Astrocyte of the cerebellum (primary cell): ENCODE measurements at places on chromosomes 2 and 18.

DNA sequence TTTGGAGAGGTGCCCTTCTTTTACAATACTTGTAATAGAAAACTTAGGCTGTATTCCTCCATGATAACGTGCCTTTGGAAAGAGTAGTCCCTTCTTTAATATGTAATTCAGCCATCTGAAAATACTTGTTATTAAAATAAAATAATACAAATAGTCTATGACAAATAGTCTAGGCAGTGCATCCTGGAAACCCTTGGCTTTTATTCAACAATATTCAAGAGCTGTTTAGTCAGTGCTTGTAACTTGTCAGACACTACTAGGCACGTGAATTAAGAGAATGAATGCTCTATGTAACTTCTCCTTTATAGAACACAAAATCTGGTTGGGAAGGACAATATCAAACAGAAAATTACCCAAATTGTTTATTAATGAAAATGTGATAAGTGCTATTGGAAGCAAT, 388.2 kb downstream of the MTX2 start:
- DNase-seq = no peak

DNA sequence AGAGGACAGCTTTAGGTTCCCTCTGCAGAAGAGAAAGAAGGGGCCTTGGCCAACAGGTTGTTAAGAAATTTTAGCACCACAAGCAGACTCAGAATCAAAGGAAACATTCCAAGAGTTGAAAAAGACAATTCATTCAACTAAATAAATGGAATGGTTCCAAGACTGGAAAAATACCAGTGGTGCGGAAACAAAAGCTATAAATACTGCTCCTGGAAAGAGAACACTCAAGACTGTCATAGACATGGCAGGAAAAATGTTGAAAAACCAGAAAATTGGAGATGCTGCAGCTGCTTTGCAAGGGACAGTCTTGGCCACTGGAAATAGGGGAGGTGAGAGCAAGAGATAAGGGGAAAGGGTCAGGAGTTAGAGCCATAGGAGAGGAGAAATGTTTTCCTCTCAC, 312.7 kb upstream of the CYRIA start:
- peak; percentile 87 for DNase-seq

GRCh38 chr2:36473230-36473629, 117.7 kb downstream of the CRIM1 start:
- no peak for DNase-seq

GRCh38 chr2:102099536-102100298, 42.8 kb upstream of the IL1R1 start:
- no peak for DNase-seq

DNA sequence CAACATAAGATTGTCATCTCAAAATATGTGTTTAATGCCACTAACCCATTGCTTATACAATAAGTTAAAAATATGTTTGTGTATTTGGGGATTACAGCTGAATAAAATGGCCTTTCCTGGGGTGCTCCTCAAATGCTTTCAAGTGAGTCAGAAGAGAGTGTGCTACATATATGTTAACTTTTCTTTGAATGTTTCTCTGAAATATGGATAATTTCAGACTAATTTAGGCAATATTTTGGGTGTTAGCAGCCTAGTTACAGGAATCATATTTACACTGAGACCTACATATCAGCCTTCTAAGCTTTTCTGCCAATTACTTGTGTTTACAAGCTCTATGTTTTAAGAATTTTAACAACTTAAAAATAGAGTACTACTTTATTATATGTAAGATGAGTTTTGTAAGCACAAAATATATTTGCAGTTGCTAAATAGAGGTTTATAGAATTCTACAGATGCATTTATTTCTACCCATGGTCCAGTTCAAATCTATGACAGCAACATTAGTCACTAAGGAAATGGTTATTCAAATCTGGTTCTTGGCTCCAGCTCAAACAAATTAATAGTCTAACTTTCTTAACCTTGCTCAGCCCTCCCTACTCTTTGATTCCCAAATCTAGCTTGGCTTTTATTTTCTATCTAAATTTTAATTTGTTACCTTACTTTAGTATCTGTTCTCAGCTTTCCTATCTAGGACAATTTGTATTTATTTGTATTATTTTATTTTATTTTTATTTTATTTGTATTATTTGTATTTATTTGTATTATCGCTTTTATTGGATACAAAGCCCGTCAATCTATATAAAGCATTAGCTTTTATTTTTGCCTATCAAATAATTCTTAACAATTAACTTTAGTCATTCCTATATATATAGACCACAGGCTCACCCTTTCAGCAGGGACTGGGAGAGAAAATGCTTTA, 48.9 kb downstream of the FSIP2 start:
- peak; percentile 33 for DNase-seq

DNA sequence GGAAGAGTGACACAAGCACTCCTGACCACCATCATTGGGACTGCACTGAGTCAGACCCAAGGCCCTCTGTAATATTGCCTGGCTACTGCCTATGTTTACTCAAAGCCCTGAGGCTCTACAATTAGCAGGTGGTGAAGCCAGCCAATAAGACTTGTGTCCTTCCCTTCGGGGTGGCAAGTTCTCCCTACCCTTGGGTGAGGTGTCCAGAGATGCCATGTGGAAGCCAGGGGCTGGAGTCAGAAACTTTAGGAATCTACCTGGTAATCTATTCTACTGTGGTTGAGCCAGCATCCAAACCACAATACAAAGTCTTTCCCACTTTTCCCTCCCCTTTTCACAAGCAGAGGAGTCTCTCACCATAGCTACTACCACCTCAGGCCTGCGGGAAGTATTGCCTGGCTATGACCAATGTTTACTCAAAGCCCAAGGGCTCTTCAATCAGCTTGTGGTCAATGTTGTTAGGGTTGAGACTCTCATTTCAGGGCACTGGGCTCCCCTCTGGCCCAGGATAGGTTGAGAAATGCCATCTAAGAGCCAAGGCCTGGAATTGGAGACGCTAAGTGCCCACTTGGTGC, 17.6 kb downstream of the DHRS9 start:
- no peak for DNase-seq

DNA sequence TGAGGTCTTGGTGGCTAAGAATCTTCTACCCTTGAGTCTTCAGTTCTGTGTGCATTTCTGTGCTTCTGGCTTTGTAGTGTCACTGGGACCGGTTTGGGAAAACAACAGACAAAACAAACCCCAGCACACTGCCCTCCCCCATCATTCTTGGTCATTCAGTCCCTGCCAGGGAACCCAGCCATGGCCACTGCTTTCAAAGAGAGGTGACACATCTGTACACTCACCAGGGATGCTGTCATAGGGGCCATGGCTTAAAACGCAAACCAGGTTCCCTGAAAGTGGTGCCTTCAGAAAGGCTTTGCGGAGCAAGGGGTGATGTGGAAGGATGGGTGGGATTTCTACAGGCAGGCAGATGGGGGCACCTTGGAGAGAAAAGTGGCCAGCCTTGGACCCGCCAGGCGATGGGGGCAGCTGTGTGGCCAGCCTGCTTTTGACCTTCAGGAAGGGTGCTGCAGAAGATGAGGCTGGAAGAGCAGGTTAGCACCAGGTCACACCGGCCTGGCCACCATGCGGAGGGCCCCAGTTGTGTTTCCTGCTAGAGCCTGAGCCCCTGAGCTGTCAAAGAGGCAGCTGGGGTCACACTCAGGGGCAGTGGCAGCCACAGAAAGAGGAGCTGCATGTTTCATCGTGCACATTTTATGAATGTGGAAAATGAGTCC, 101.3 kb downstream of the INHBB start:
- no peak for DNase-seq

DNA sequence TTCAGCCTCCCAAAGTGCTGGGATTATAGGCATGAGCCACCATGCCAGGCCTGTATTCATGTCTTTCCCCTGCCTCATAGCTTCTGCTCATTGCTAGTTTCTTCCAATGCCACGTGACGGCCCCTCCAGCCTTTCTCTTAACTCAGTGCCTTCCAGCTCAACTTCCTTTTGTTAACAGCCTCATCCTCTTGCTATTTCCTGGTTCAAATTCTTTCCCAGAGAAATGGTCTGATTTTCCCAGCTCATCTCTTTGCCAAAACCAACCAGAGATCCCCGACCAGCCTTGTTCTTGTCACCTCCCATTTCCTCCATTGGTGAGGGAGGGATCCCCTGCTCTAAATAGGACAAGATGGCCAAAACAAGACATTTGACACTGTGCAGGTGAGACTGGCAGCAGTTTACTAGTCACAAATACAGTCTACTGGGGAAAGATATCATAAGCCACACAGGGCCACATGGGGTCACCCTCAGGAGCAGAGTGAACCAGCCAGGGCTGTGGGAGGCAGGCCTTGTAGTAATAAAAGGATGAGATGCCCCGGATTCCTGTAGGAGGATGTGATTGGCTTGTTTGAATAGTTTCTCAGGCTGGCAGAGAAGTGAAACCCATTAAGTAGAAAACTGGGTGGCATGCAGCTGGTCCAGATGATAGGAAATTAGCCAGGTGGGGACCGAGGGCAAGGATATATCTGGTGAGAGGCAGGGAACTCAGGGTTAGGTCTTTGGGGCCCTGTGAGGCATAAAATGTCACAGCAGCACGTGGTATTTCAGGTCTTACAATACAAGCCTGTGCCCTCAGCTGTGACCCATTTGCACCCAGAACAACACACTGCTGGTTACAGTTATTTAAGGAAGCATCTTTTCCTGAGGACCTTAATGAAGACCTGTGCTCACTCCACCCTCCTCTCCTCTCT, 6.4 kb downstream of the CD207 start:
- no peak for DNase-seq

- no peak for DNase-seq
Measured at GRCh38 chr2:101556033-101556459, 81.1 kb upstream of the RFX8 start.

DNA sequence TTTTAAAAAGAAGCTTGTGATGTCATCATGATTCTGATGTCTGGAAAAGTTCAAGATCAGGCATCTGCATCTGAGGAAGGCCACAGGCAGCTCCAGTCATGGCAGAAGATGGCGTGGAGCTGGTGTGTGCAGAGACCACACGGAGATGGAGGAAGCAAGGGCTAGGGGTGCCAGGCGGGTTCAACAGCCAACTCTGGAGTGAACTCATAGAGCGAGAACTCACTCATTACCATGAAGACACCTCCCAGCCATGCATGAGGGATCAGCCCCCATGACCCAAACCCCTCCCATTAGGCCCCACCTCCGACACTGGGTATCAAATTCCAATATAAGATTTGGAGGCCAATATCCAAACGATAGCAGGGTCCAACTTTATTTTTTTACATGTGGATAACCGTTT, 61.6 kb downstream of the KCNG2 start:
- DNase-seq = no peak

DNA sequence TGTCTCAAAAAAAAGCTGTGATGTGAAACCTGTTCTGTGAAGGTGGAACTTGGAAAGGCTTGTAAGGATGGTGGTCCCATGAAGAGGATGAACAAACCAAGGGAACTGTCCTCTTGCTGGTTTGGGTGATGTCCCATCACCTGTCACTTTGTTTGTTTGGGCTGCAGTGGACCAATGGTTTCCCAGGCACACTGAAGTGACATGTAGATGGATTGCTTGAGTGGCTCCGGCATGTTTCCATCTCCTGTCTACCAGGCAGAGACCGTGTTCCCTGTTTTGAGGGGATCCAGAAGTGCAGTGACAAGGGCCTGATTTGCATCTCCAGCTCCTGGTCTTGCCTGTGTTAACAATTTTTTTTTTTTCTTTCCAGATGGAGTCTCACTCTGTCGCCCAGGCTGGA, 8.9 kb downstream of the NEDD4L start:
- no peak for DNase-seq

- no peak for DNase-seq
Measured at GRCh38 chr2:25692737-25693445, 19.5 kb upstream of the DTNB start.

GRCh38 chr2:160334028-160334741, 134.1 kb upstream of the ITGB6 start:
- DNase-seq = no peak

DNA sequence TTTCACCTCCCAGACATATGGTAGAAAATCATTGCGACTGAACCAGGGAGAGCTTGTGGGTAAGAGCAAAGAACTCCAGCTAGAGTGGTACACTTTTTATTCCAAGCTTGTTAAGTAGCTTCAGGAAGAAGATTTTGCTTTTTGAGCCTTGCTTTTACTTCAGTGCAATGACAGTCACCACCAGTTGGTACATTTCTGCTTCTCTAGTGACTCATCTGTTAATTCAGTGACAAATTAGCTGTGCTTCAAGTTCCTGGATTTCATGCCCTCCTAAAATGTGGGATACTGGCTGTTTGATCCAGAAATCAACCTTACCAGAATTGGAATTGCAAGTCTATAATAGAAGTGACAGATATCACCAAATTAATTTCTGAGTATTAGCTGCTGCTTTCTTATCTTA, 117.6 kb upstream of the TTN start:
- no peak for DNase-seq

DNA sequence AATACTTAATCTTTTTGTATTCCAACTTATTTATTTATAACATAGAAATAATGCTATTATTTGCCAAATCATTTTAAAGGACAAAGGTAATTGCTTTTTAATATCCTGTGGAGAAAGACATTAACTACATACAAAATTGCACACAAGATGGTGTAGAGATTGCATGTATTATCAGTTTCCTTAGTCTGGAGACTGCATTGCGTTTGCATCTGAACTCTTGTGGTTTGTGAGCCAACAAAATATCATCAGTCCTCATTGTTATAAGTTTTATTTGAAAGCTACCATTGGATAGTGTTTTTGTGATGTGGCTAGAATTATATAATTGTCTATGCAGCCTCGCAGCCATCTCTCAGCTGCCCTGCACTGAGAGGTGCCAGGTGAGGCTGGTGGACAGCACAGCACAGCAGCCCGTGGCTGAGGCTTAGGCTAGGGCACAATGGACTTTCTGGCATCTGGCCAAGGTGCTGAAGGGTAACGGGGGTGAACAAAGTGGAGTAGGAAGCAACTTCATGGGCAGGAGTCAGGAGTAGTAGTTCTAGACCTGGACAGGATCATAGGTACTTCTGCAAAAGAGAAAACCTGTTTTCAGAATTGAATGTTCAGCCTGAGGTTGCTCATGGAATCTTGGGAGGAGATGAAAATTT, 15.1 kb downstream of the RASGRP3 start:
- DNase-seq = no peak

GRCh38 chr2:67217398-67217797, 179.7 kb upstream of the ETAA1 start:
- DNase-seq = no peak

DNA sequence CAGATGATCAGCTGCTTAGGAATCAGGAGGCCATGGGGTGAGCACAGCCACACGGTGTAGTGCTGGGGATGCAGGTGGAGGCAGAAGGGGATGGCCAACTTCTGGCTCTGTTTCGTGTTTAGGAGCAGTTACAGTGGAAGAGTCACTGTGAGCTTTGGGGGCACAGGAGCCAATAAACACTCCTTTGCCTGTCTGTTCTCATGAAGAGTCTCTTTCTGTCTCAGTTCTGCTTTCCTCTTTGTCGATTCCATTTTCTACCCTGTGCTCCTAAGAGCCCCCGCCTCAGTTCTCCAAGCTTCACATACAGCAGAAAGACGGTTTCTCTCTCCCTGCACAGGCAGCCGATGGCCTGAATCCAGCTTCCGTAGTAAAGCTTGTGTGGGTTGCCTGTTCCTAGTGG, 21.0 kb upstream of the RRM2 start:
- DNase-seq = no peak
